ENCODE measurements at places on chromosomes 3 and 15.

- no peak for DNase-seq
Measured at GRCh38 chr3:141086188-141086587, 35.0 kb downstream of the SPSB4 start.

DNA sequence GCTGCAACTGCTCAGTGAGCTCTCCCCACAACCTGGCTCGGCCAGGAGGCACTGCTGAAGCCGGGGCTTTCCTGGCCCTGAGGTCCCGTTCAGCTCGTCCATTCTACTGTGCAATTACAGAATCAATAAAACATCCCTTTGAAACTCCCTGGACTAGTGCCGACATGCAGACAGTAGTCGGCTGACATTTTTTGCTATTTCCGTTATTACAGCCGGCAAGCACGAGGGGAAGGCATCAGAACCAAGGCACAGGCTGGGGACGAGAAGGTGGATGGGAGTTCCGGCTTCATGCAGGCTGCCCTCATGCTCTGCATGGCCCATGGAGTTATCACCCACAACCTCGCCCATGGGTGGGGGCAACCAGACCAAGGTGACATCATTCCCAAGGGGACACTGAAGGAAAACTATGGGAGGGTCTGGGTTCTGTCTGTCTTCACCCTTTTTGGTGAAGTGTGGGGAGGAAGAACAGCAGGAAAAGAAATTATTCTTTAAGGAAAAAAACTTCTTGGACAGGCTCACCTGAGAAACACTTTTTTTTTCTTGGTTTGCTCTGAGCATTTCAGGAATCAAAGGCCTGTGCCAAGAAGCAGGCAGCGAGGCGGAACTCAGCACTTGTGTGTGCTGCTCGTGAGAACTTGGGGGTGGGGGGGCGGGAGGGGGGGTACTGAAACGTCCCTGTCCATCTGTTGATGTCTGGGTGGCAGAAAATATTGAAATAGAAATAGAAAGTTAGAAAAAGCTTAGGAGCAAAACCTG, 154.5 kb downstream of the FOXP1 start:
- peak; percentile 39 for DNase-seq

DNA sequence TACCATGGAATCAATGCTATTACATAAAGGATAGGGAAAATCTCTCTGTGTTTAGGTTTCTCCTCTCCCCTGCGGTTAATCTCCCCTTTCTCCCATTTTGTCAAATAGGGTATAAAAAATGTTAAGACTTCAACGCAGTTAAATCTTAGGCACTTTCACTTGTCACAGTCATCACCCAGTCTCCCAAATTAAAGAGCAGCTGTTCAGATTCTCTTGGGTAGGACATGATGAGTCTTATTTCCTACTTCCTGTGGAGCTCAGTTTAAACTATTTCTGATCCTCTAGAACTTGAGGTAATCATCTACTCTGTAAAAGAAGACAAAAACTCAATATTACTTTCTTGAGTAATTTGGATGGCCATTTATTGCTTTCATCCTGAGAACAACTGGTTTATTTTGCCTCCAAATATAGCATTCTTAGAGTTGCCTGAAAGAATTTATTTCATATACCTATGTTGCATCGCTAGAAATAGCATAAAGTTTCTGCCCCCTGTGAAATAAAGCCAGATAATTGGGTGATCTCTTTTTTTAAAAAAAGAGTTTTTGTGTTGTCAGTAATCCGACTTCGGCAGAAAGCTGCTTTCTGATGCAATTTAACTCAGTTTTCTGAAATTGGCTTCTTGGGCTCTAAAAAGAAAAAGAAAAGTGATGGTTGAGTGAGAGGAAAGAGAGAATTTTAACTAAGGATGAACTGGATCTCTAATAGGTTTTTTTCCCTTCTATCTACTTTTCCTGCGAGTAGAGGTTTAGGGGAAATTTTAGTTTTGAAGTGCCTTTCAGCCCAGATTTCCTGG, 20.7 kb downstream of the RAP2B start:
- no peak for DNase-seq

GRCh38 chr15:75347222-75348033, 589 bp downstream of the NEIL1 start:
- no peak for DNase-seq
